ENCODE measurements at places on chromosomes 2 and 18. TPM values are rescaled to one million over a fixed set of nuclear protein-coding genes. Genes with fewer than 3 reads are reported as not detected.

HRH4 gene
- total RNA-seq: not detected

COX5B gene
- total RNA-seq: 310 TPM

PARD3B gene
- 1.1 TPM for total RNA-seq

CD28 gene
- not detected for total RNA-seq

TMEM247 gene
- total RNA-seq: not detected
